ENCODE measurements at places on chromosomes 1 and 21. TPM values are rescaled to one million over a fixed set of nuclear protein-coding genes. Genes with fewer than 3 reads are reported as not detected.

TNFSF4 gene
- total RNA-seq = 51.6 TPM

OR2L8 gene
- total RNA-seq = not detected

KCNJ15 gene
- total RNA-seq = 0.18 TPM

HOOK1 gene
- not detected for total RNA-seq

CFAP45 gene
- total RNA-seq = 1.5 TPM

BCAN gene
- not detected for total RNA-seq

OPRD1 gene
- not detected for total RNA-seq

NEK2 gene
- 18.2 TPM for total RNA-seq

RGS13 gene
- not detected for total RNA-seq

C1QB gene
- not detected for total RNA-seq

TRABD2B gene
- total RNA-seq = under 0.01 TPM

PPP1R8 gene
- total RNA-seq = 44.9 TPM

WNT3A gene
- not detected for total RNA-seq

THEM4 gene
- 10.9 TPM for total RNA-seq

SPRR2G gene
- not detected for total RNA-seq

TNN gene
- total RNA-seq = not detected

ADGRB2 gene
- 1.2 TPM for total RNA-seq

TBX19 gene
- 0.18 TPM for total RNA-seq

DPT gene
- total RNA-seq = not detected

HFM1 gene
- total RNA-seq = under 0.01 TPM

SDC3 gene
- 11.8 TPM for total RNA-seq

CFAP107 gene
- total RNA-seq = not detected

OPTC gene
- not detected for total RNA-seq

LAMC2 gene
- total RNA-seq = 0.99 TPM

CAMK1G gene
- total RNA-seq = not detected

GPX7 gene
- total RNA-seq = 16.3 TPM

OR2AK2 gene
- total RNA-seq = not detected

C1orf141 gene
- total RNA-seq = not detected

CXADR gene
- 14.7 TPM for total RNA-seq

STUM gene
- not detected for total RNA-seq

KCNH1 gene
- not detected for total RNA-seq

S100A14 gene
- total RNA-seq = not detected

AADACL3 gene
- total RNA-seq = not detected

DLGAP3 gene
- 0.09 TPM for total RNA-seq

ADAM30 gene
- not detected for total RNA-seq

PCSK9 gene
- total RNA-seq = under 0.01 TPM

CLDN8 gene
- total RNA-seq = not detected

PLD5 gene
- not detected for total RNA-seq

VSIG8 gene
- total RNA-seq = not detected

CYP4B1 gene
- total RNA-seq = not detected

MARK1 gene
- total RNA-seq = 1.7 TPM

CORT gene
- total RNA-seq = not detected

PLEKHN1 gene
- total RNA-seq = 0.36 TPM

CYP4A11 gene
- total RNA-seq = not detected

PITHD1 gene
- total RNA-seq = 36.0 TPM

CSF1 gene
- 10.3 TPM for total RNA-seq

MSH4 gene
- total RNA-seq = 0.18 TPM

KRTAP19-3 gene
- total RNA-seq = not detected

HCRTR1 gene
- 0.54 TPM for total RNA-seq

CD244 gene
- 0.09 TPM for total RNA-seq

RGS18 gene
- not detected for total RNA-seq

TAS1R1 gene
- total RNA-seq = not detected

NR1I3 gene
- not detected for total RNA-seq

UMODL1 gene
- total RNA-seq = not detected

ERICH3 gene
- total RNA-seq = not detected

PLCH2 gene
- 0.09 TPM for total RNA-seq

NTMT2 gene
- total RNA-seq = not detected
